SK-MEL-5 (cell line): ENCODE measurements at places on chromosomes 7 and 10.

GRCh38 chr7:29926741-29927140 lies 62.9 kb downstream of the SCRN1 start:
- peak; percentile 84 for DNase-seq

GRCh38 chr10:16870331-16870730 lies 53.1 kb upstream of the RSU1 start:
- no peak for DNase-seq

GRCh38 chr7:155234158-155234492 lies 63.6 kb upstream of the INSIG1 start:
- DNase-seq, result peak; percentile 28

GRCh38 chr10:132475086-132475485 lies 62.5 kb upstream of the INPP5A start:
- no peak for DNase-seq

DNA sequence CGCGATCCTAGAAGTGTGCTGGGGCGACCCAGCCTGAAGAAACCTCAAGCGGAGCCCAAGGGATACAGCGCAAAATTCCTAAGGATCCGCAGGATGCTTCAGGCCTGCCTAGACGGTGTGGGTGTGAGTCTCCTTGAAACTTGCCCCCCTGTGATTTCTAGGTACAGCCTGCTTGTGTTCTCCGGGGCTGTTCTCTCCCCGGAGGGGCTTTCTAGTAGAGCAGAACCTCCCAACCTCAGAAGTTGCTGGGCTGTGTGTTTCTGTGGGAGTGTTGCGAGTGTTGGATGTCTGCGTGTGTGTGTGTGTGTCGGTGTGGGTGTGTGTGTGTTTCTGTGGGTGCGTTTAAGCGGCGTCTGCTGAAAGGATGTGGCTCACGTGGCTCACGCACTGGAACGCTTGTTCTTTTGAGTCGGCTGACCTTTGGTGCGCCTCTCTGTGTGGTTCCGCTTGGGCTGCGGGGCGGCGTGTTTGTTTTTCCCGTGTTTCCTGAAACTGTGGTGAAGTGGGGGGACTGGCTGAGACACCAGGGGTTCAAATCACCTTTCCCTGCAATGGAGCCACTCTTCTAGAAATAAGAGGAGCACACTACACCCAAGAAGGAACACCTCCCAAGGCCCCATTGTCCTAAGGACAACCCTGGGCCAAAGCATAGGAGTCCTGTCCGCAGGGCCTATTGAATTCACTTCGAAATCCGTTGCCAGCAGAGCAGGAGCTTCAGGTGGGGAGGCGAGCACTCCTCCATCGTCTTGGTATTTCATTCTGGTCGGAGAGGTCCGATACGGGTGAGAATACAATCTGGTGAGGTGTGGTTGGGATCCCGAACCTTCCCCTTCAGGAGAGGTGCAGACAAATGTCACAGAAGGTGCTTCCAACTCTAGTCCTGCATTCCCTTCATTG lies 25.1 kb upstream of the ZNF273 start:
- DNase-seq, result no peak

DNA sequence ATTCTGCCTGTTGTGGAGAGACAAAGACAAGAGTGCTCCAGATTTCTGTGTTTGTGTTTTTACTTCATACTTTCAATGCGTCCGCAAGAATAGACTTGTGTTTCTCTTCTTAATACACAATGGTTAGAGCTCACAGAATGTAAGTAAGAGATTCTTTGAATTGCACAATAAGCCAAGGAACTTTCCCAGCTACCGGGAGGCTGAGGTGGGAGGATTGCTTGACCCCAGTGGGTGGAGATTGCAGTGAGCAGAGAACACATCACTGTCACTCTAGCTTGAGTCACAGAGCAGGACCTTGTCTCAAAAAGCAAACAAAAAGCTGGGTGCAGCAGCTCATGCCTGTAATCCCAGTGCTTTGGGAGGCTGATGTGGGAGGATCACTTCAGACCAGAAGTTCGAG lies 250.7 kb upstream of the MYO3A start:
- no peak for DNase-seq

DNA sequence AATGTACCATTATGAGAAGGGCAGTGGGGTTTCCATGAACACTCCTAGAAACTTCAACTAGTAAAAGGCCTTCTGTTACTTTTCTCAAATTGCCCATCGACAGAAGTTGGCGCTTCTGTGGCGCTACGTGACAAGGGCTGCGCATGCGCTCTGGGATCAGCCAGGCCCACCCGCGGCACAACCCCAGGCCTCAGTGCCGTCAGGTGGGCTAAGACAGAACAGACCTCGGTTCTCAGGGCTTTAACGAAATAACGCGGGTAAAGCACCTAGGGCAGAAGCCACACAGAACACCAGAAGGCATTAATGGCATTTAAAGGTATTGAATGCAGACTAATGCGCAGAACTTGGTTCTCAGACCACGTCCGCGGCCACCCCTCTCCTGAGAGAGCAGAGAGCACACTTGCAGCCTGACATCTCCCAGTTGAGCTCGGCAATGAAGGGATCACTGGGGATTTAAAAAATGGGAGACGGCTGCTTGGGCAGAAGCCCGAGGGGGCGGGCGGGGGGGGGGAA lies 67.6 kb upstream of the CTNNA3 start:
- DNase-seq, result peak; percentile 67
